ENCODE measurements at places on chromosomes 7 and 10.

GRCh38 chr7:22872096-22872807 lies 49.6 kb upstream of the TOMM7 start:
- DNase-seq = no peak

DNA sequence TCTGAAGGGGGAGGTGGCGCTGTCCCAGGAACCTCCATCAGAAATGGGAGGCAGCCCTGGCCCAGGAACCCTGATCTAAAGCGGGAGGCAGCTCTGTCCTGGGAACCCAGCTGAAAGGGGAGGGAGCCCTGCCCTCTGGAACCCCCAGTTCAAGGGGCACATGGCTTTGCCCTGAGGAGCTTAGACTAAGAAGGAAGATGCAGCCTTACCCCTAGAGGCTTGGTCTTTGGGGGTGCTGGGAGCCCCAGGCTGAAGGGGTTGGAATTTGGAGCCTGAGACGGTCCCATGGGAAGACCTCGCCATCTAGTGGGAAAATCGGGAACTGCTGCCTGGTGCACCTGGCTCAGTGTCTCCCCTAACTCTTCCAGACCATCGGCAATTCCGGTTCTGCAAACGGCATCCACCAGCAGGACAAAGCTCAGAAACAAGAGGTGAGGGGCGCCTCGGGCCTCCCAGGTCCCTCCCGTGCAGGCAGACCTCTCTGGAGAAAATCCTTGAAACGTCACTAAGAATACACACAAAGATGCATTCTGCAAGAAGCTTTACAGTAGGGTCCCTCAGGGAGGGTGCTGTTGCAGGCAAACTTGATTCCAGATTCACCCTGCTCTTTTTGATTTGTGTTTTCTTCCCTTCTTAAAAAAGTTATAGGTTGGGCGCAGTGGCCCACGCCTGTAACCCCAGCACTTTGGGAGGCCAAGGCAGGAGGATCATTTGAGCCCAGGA lies 52.4 kb upstream of the GTF2IRD1 start:
- DNase-seq = peak; percentile 64

DNA sequence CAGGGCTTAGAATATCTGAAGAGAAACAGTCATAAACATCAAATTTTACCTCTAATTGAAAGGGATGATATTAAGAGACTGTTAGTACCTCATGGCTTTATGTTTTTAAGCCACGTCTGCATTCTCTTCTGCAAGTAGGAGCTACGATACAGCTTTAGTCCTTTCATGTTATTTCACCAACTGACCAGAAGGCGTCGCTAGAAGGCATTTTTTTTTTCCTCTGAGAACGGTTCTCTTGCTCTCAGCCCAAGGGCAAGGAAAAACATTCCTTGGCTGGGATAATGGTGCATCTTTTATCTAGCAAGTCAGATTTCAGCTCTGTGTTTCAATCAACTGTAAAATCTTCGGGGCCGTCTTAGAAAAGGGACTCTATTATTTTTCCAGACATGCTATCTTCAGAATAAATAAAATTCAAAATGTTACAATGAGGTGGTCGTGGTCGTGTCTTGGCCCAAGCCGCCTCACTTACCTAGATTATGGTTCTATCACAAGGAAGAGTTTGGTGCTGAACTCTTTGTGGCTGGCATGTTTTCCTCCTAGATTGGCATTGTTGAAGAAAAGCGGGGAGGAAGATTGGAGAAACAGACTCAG lies 41.6 kb upstream of the LYZL2 start:
- DNase-seq = peak; percentile 62

- no peak for DNase-seq
These were observed 1240.4 kb downstream of the GATA3 start for GRCh38 chr10:9294865-9295264.

DNA sequence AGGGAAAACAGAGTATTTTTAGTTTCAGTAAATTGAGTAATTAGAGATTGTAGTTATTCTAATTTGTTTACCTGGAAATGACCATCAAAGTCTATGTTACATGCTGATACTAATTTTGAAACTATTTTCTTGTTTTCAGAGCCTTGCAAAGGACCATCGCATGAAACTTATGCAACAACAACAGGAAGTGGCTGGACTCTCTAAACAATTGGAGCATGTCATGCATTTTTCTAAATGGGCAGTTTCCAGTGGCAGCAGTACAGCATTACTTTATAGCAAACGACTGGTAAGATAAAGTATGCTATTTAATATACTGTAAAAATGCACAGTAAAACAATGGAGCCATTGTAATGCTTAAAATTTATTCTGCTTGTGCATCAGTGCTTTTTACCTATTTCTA lies 78.5 kb downstream of the TRIM24 start:
- DNase-seq = no peak
